ENCODE measurements at places on chromosomes 4 and X. TPM values are rescaled to one million over a fixed set of nuclear protein-coding genes. Genes with fewer than 3 reads are reported as not detected.

DNA sequence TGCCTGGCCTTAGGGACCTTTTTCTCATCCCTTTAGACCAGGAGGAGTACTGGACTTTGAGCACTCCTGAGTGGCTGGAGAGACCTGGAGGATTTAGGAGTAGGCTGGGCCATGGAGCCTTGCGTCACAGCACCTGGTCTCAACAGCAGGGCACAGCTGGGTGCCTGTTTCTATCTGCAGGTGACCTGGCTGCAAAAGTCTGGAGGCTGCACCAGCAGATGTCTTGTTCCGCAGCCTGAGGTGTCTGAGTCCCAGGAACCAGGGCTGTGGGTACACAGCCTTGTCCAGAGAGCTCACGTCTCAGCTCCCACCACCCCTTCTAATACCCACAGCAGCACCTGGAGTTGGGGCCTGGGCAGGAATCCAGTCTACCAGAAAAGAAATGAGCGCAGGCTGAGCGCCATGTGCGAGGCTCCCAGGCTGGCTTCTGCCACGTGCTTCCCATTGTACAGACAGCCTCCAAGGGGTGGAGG lies 5.0 kb upstream of the NSD2 start:
- DNase-seq, result no peak

DNA sequence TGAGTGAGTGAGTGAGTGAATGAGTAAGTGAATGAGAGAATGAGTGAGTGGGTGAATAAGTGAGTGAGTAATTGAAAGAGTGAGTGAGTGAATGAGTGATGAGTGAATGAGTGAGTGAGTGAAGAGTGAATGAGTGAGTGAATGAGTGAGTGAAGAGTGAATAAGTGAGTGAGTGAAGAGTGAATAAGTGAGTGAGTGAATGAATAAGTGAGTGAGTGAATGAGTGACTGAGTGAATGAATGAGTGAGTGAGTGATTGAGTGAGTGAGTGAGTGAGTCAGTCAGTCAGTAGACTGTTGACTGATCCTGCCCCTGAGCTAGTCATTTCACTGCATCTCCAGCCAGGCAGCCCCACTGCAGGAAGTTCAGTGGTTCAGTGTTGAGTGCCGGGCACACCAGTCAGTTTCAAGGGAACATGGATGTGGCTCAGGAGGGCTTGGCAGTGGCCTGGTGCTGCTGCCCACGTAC lies 228.4 kb upstream of the PSAPL1 start:
- DNase-seq, result no peak

- no peak for DNase-seq
Measured at GRCh38 chr4:97317671-97318070, 825.6 kb downstream of the STPG2 start.

DNA sequence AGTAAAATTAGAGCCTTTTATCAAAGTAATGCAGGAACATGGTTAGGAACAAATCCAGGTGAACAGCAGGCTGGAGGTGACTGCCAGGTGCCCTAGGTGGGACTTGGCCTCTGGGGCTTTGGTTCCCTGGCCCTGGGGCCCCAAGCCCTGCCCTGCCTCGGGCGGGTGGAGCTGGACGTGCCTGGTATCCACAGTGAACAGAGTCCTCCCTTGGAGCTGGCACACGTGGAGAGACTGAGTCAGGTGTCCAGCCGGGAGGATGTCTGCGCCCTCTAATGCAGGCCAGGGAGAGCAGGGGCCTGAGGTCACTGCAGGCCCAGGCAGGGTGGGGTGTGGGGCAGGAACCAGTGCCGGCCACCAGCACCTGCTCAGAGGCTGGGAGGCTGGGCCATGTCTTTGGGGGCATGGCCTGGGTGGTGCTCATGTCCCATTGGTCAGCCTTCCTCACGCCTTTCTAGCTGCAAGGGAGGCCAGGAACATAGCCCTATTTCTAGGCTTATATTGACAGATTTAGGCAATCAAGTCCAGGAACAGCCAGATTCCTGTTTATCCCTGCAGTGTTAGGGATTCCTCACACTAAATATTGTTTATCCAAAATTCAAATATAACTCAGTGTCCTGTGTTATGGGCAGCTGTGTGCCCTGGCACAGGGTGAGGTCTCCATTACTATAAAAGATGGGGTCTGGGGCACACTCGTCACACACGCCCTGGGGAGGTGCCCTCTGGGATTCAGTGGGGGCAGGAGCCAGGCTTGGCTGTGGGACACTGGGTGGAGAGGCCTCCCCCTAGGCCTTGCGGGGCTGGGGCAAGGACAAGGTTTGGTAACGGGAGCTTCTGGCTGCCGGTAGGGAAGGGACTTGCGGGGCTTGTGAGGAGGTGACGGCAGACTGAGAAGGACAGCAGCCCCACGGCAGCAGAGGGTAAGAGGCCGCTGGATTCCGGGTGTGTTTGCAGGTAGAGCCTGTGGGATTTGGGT lies 14.3 kb upstream of the NAT8L start:
- no peak for DNase-seq

- no peak for DNase-seq
Measured at GRCh38 chr4:3388471-3389232, 53.1 kb upstream of the HGFAC start.

DNA sequence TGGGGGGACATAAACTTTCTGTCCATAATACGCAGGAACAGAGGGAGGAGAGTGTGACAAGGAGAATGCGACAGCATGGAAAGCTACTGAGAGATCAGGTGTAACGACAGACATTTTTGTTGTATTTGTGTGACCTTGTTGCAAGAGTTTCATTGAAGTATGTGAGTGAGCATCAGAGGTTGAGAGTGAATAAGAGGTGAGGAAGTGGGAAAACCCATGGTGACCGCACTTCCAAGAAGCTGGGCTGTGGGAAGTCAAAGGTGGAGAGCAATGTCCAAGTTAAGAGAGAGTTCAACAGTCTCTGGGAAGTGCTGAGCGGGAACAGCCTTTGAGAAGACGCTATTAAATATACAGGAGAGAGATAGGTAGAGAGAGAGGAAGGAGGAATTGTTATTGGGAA lies 76.4 kb upstream of the PGRMC2 start:
- no peak for DNase-seq

- no peak for DNase-seq
Measured at GRCh38 chr4:150581641-150582051, 305 bp upstream of the MAB21L2 start.

DNA sequence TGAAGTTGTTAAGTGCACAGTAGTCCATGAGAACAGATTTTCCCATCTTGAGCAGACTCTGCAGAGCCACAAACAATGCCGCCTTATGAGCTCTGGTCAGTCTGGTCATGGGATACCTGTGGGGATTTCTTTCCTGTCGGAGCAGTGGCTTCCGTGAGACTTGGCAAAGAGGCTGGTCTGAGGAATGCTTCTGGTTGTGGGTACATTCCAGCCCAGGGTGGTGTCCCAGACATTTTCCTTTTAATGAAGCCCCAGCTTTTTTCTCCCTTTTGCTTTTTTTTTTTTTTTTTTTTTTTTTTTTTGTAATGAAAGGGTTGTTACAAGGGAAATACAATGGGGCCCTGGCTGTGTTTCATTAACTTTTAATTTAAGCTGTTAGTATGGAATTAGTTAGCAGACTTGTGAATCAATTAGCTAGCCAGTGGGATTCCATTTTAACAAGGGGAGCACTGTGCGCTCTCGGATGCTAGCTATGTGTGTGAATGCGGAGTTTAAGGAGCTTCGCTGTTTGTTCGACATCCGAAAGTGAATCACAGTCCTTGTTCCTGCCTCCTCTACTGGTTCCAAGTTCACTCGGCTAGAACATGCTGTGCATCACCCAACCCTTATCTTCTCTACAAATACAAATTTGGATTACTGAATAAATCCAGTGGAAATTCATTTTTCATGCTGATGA lies 225.1 kb downstream of the CBR4 start:
- no peak for DNase-seq

DNA sequence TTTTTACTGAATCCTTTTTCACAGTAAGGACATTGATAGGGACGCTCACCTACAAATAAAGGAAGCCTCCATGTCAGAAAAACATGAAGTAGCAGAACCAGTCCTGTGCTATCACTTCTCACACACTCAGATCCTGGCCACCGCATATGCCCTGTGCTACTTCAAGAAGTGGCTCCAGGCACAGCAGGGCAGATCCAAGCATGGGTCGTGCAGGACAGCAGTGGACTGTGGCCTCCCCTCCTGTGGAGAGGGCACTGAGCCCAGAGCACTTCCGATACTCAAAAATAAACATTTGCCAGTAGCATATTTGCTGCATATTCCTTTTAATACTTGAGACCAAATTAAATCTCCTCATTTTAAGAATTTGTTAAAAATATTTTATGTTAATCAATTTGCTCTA lies 167.9 kb downstream of the PRDM5 start:
- no peak for DNase-seq

- DNase-seq, result no peak
Measured at GRCh38 chr4:53583513-53583912, 7.8 kb downstream of the LNX1 start.

DNA sequence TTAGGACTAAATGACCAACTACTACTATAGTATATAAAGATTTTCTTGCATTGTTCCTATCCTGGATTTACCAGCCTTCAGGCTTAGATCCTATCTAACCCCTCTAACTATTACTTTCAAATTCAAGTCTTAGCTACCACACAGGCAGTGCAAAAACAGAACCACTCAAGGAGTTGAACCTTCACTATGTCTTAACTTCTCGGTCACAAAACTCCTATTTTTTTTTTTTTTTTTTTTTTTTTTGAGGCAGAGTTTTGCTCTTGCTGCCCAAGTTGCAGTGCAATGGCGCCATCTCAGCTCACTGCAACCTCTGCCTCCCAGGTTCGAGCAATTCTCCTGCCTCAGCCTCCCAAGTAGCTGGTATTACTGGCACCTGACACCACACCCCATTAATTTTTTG lies 6.3 kb upstream of the FAM200B start:
- no peak for DNase-seq

GRCh38 chr4:26008737-26009136 lies 94.7 kb downstream of the SMIM20 start:
- DNase-seq, result no peak

DNA sequence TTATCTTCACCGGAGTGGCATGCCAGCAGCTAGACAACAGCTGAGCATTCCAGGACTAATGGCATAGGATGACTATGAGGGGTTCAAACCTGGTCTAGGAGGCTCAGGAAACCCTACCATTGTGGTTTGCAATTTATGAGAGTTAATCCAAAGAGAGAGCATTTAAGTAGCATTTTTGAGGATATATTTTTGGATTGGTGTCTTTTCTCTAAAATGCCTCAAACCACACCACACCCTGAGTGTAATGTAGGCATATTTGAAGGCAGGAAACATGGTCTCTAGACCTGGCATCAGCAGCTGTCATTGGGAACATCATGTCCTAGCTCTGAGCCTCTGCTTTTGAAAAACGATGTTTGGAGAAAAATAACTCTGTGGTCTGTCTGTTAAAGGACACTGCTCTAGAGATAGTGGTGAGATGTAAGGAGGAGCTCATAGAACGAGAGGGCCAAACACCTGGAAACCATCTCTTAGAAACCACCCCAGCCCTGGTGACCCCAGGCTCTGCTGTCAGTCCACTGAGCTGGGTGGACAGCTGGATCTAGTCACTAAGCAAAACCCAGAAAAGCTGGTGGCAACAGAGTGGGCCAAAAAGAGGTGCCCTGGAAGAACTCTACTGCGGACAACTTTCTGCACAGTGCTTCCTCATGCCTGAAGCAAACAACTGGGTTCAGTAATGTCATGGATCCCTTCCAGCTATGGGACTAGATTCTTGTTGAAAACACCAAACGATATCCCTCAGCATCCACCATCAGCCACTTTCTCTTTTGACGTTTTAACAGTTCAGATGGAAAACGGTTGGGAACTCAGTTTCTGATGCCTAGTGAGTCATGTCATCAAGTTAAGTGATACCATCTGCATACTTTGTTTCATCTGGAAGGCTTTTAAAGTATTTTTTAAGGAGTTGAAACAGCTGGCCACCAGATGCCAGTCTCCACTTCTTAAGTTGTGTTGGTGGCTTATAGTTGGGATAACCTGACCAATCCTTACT lies 100.2 kb upstream of the C1QTNF7 start:
- no peak for DNase-seq

- DNase-seq, result no peak
Measured at GRCh38 chrX:83511208-83511607, 3.1 kb downstream of the POU3F4 start.

DNA sequence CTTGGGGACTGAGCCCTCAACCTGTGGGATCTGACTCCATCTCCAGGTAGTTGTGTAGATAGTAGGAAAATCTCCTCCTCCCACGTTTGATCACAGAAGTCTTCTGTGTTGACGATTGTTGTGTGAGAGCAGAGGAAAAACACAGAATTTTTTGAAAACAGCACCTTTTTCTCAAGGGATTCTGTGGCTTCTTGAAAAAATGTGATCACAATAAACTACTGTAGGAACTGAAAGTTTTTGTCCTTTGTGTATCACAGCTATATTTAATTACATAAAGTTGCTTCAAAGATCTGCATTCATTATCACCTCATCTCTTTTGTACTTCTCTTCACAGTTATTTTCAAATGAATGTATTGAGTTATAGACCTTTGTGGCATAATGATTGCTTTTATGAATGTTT lies 85.1 kb downstream of the AFF1 start:
- no peak for DNase-seq

DNA sequence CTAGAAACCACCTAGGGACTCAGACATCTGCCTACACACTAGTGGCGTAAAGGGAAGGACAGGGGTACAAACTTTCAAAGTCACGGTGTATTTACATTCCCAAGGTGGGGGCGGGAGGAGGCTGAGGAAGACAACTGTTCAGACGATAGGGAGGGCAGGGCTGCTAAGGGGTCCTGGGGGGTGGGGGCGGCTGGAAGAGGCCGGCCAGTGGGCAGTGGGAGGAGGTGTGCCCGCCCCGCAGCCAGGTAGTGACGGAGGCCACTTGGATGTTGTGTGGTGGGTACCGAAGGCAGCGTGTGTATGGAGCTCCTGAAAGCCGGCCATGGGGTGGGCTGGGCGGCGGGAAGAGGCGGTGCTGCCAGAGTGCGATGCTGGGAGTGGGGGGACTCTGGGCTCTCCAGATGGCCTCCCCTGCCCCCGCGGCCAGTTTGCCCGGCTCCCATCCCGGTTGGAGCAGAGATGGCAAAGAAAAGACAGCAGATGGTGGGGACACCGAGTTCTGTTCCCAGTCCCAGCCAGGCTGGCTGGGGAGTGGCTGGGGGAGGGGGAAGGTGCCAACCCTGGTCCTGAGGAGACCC lies 24.2 kb downstream of the L1CAM start:
- DNase-seq, result no peak

- DNase-seq, result no peak
Measured at GRCh38 chrX:125004799-125005198, 314.9 kb upstream of the TEX13C start.

DNA sequence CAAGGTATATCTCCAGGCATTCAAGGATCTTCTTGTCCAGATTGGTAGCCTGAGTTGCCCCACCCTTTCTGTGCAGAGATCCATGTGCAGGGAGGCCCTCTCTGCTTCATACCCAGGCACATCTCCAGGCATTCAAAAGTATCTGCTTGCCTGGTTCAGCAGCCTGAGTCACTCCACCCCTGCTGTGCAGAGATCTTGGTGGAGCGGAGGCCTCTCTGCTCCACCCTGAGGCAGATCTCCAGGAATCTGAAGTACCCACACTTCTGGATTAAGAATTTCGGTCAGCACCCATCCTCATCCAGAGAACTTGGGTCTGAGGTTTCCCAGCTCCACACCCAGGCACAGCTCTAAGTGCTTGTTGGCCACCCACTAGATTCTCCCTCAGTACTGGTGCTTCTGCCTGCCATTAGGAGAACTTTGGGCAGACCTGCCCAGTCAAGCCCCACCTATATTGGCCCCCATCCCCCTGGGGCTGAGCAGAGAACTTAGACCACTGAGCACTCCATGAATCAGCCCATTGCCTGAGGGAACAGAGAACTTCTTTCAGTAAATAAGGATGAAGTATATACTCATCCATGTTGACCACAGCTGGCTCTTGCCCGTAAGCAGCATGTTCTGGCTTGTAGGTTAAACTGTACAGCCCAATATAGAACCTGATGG lies 199.5 kb upstream of the ZCCHC13 start:
- no peak for DNase-seq

Gene UGT2A1
- not detected for polyA plus RNA-seq

Gene NALF2
- polyA plus RNA-seq, result 0.23 TPM

Gene C4orf50
- polyA plus RNA-seq, result 0.01 TPM

Gene MAGEA2B
- polyA plus RNA-seq, result not detected
